ENCODE measurements at places on chromosomes 4 and X.

GRCh38 chrX:132807411-132808030, 150.9 kb downstream of the HS6ST2 start:
- no peak for DNase-seq

DNA sequence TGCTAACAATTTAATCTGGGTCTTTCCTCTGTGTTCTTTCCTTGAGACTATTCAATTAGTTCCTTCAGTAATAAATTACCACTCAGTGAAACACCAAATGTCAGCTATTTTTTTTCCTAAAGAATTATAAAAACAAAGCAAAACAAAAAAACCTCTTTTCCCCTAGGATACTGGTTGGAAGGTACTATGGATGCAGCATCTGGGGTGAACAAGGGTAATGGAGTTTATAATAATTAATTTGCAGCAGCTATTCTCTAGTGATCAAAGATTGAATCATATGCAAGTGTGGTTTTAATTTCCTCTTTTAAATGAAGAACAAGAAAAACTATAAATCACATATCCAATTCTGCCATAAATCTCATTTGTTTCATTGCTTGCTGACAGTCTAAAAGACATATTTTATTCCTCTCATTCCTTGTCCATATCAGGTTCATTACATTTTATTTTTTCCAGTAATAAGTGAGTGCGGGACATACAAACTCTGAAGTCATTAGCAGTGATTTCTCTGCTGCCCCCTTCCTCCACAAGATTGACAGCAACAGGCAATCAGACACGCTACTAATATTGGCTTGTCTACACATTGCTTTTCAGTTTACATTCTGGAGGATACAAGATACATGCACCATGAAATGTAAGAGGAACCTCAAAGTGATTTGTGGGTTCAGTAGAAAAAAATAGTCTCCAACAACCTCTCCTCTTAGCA, 1093.4 kb upstream of the SLIT2 start:
- DNase-seq, result no peak

- DNase-seq, result no peak
These were observed 35.3 kb downstream of the SHROOM2 start for GRCh38 chrX:9821572-9821971.

- no peak for DNase-seq
These were observed 1153.0 kb downstream of the C4orf33 start for GRCh38 chr4:130249002-130249401.

DNA sequence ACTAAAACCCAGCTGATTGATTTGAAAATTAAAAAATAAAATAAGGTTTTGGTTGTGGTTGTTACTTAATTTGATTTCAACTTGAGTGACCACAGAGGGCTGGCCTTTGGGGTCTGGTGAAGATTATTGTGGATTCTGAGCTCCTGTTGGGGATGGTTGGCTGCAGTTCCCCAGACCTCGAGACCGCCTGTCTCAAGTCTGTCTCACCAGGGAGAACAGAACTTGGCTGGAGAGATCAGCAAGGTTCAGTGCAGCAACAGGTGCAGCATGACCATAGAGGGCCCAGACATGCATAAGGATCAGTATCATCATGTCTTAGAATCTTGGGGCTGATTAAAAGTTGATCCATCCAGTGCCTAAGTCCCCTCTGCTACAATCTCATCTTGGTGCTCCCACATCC, 491.9 kb downstream of the BCOR start:
- no peak for DNase-seq

GRCh38 chr4:89379511-89380044, 72.0 kb upstream of the GPRIN3 start:
- no peak for DNase-seq

GRCh38 chr4:152419809-152420208, 116.1 kb downstream of the FBXW7 start:
- no peak for DNase-seq
